ENCODE measurements at places on chromosomes 7 and 10.
A peak's percentile ranks its signal among the peaks of the same experiment; 100 is the strongest.

DNA sequence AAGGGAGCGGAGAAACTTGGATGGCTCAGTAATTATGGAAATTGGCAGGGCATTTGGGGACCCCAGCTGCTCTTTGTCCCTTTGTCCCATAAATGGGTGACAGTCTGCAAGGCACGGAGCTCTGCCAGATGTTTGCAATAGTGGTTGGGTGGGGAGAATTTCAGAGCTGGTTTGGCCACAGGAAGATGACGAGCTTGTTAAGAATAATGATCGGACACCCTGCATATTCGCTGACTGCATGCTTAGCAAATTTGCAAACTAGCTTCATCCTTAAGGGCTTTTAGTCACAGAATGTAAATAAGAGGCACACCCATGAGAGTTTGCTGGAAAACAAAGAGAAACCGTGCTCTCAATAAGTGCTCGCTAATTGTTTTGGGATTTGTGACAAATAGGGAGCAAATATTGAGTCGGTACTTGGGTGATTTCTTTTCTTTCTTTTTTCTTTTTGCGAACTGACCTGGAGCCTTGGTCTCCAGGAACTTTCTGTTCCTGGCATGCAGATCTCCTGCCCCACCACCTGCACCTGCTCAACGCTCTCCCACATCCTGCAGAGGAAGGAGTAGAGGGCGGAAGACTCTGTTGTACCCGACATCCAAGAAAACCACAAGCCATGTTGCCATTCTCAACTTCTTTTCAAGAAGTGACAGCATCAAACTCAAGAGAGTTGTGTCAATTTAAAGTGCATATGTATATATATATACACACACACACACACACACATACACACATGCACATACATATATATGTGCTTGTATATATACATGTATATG, 238.9 kb downstream of the CAMK1D start:
- DNase-seq: no peak

DNA sequence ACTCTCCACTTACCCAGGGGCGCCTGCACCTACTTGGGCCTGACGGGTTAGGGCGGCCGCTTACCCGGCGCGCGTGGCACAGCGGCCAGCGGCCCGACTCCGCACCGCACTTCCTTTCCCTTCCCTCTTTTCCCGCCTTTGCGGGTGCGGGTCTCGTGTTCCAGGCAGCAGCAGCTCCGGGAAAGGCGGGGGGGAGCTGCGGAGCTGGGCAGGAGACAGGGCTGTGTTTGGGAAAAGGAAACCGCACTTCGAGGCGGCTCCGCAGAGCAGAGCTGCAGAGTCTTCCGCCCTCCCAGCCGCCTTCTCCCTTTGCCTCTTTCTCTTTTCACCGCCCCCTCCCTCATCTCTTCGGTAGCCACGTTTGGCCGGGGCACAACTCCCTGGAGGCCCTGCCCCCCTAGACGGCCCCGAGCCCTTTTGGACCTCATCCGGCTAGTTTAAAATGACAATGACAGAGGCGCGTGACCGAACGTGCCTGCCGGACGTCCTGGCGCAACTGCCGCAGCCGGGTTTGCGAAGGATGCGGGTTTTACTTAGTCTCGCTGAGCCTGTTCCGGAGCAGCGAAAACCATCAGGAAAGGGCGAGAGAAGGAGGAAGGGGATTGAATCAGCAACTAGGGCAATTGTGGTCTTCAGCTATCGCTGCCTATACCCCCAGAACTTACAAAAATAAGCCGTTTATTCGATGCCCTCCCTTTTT, 7.9 kb upstream of the PAX2 start:
- no peak for DNase-seq

DNA sequence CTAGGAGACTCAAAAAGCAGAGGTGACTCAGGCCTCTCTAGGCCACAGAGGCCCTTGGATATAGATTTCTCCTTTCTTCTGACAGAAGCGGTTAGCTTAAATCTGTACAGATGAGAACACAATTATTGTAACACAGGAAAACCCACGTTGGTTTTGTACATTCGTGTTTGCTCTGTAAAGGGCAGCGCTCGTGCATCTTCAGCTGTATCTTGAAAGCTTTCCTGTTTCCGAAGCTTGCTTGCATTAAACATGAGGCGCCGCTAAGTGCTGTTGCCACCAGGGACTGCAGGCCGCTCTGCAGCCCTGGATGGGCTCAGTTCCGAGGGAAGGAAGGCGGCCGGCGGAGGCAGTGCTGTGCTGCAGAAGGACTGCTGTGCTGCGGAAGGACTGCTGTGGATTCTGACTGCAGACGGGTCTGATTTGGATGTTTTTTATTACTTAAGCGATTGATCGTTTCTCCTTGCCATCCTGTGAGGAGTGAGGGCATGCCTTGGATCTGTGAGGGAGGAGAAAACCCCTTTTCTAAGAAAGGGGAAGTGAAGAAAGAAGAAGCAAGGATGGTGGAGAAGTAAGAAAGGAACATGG, 53.3 kb downstream of the FHIP2A start:
- DNase-seq: peak; percentile 16

DNA sequence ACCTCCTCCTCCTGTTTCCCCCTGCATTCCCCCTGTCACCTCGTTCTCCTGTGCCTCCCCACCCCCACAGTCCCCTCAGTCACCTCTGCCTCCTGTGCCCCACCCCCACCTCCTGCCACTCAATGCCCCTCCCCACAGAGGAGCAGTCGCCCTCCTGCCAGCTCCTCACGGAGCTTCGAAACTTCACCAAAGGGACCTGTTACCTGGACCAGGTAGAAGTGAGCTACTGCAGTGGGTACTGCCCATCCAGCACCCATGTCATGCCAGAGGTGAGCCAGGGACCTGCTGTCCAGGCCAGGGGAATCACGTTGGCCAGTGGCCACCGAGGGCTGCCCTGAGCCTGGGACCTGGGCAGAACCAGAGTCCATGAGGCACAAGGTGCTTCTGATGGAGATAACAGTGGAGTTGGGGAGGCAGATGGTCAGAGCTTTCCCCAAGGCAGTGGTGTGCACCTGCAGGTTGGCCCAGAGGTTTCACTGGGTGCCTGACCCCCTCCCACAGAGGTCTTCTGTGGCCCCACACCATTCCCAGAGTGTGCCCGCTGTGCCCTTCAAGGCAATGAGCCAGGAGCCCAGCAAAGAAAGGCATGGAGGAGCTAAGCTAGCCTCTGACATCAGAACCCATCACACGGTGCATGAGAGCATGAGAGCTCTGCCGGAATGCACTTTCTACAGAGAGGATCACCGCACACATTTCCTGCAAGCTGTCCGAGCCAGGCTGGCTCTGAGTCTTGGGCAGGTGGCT, 7.0 kb upstream of the ZNF862 start:
- DNase-seq: no peak
